ENCODE measurements at places on chromosomes 12 and 14. TPM values are rescaled to one million over a fixed set of nuclear protein-coding genes. Genes with fewer than 3 reads are reported as not detected.

Gene TDRD9
- 0.75 TPM for total RNA-seq

Gene RPS26
- total RNA-seq: 31.2 TPM

Gene SOAT2
- 0.25 TPM for total RNA-seq

Gene ATP2B1
- total RNA-seq: 12.3 TPM

Gene OAS2
- 6.4 TPM for total RNA-seq

Measured in left lobe of liver (tissue), 2 donors.